ENCODE measurements at places on chromosomes 16 and 17.

DNA sequence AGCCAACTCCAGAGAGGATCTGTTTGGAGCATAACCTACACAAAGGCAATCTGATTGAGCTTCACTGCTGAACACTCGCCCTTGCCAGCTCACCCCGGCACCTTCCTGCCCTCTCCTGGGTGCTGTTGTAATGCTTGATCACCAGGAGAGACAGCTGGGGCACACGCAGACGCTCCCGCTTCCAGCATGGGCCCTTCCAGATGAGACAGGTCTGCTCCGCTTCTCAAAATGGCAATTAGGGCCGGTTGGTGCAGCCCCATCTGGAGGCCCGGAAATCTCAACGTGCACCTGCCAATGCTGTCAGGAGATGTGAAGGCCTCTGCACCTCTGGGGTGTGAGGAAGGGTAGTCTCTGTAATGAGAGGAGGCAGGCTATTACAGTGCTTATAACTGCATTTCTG is 206.1 kb downstream of the ABCC12 start:
- no peak for DNase-seq

DNA sequence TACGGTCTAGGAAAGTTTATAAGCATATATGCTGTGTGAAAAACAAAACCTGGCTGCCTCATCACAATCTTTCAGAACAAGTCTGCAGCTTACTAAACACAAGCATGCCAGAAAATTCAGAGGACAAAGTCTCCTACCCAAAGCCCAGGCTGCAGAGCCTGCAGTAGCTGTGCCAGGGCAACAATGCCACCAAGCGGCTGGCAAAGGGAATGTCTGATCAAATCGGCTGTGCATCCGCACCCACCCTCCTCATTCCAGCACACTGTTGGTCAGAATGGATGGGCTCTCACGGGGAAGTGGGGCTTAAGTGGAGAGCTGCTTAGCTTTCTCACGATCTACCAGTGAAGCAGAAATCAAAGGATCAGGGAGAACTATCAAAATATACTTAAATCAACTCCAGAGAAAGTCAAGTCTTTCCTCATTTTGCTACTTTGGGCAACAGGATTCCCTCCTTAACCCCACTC is 73.5 kb downstream of the CYTH1 start:
- no peak for DNase-seq

- DNase-seq: no peak
Observed at GRCh38 chr17:82865774-82866395, 26.1 kb upstream of the ZNF750 start.

DNA sequence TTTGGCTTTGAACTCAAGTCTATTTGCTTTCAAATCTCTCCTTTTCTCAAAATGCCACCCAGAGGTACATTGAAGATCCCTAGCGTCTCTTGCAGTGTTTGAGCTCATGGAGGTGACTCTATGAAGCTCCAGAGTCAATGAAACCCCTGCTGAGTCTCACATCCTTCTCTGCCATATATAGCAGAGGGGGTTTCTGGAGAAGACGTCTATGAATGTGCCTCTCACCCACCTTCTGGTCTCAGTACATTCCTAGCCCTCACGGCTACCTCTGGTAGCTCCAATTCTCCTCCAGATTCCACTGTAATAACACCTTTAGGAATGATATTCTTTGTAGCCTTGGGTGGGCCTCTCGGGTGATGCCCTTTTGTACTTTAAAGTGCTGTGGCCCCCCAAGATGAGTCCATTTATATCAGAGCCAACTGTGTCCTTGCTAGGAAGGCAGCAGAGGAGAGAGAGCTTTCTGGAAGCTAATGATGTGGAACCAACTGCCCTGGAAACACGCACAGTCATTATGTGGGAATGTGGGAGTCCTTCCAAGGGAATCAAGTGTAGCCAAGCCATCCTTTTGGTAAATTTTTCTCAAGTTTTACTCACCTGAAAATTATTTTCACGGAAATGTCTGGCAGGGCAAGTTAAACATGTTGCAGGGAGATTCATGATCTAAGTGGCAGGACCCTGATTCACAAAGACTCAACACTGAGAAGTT is 123.4 kb downstream of the ASIC2 start:
- DNase-seq: no peak

DNA sequence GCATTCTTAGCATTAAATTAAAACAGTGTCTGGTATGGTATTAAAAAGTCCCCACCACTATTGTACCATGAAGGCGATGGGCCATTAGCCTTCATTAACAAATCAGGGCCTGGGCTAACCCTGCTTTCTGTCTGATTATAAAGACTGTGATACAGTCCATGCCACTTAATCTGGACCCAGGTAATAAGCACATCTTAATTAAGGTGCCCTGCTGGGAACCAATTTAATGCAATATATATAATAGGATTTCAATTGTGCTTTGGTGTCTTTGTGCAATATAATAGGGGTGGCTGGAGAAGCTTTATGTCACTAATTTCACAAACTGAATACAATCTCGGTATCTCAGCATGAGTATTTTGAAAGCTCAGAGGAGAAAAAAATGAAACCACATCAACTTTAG is 64.4 kb upstream of the CDH8 start:
- no peak for DNase-seq

DNA sequence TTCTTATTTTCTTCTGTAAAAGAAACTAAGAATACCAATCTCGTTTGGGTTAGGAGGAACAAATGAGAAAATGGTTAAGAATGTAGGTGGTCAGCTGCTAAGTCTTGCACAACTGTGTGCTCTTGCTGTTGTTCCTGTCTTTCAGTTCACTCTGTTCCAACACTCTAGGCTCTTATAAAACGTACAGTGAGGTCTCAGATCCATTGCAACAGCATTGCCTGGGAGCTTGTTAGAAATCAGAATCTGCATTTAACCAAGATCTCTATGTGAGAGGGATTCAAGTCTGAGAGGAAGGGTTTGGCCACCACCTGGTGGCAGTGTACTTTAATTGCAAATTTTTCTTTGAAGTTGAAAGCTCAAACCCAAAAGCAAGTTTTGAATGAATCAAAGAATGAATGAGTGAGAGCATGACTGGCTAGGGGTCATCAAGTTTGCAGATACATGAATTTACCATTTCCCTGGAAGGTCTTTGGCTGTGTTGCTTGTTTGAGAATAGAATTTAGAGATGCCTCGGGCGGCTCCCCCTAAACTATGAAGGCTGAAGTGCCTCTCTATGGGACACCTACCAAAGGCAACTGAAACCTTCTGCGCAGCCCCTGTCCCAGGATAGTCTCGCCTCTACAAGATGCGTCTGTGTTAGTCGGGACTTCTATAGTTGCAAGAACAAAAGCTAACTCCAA is 2.5 kb downstream of the ALOX15B start:
- no peak for DNase-seq

- DNase-seq: no peak
Observed at GRCh38 chr16:74720579-74720978, 19.9 kb upstream of the MLKL start.

DNA sequence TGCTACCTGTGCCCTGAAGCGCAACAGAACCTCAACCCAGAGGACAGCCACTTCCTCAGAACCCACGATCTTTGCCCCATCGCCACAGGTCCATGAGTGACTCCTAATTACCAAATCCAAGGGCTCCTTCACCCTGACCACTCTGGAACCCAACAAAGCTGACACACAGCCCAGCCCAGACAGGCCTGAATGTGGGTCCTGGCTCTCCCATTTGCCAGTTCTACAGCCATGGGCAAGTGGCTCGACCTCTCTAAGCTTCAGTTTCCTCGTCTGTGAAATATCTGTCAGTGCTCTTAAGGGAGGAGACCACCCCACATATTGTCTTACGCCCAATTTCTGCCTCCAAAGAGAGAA is 18.0 kb upstream of the ENDOV start:
- DNase-seq: no peak

DNA sequence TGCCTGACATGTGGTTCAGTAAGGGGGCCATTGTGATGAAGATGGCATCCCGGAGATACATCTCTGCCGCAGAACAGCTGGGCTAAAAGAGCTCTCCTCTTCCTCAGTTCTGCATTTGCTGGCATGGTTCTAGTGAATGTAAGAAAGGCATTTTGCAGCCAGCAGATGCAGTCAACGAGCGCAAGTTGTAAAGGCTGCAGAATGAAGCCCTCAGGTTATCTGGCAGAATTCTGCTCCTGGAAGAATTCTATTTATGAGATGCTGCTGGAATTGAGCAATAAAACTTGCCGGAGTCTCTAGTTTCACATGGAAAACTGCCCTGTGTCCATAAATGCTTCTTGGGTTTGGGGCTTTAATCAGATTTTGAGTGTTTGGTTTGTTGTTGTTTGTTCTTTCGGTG is 176.8 kb upstream of the HSBP1 start:
- DNase-seq: no peak

DNA sequence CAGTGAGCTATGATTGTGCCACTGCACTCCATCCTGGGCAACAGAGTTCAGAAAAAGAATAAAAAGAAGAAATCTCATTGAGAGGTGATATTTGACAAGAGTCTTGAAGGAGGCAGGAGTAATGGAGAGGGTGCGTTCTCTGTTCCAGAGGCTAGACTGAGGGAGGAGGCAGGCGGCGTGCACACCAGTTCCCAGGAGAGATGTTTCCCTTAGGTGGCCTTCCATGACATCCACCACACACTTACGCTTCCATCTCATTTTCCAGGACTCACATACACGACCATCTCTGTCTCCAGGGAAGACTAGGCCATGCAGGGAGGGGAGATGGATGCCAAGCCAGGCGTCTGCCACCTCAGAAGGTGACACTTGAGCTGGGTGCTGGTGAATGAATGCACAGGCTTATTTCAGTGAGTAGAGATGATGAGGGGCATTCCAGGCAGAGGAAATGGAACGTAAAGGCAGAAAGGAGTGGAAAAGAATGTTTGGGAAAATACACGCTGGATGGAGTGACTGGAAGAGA is 25.3 kb upstream of the N4BP1 start:
- no peak for DNase-seq

- DNase-seq: no peak
Observed at GRCh38 chr16:75820672-75821071, 94.4 kb upstream of the CPHXL start.

- DNase-seq: no peak
Observed at GRCh38 chr16:66366433-66367299, at the start of gene CDH5. Gene CDH5 (plus strand): TSS chr16:66366691. CDS start chr16:66379338, 12,647 bp downstream.

DNA sequence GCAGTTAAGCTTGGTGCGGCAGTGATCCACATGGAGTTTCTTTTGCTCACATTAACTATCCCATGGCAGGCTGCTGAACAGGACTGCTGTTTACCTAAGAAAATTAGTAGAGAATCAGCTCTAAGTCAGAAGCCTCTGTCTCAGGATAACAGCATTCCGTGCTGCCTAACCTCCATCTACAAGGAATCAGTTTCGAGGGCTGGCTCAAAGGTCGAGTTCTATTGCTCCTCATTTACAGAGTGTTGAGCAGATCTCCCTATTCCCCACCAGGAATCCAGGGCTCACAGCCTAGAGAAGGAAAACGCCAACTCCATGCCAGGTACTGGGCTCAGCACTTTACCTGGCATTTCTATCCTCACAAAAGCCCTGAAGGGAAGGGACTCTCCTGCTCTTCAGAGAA is 9.9 kb downstream of the GINS2 start:
- no peak for DNase-seq

- no peak for DNase-seq
Observed at GRCh38 chr17:78986649-78987328, 7.1 kb upstream of the LGALS3BP start.

- no peak for DNase-seq
Observed at GRCh38 chr16:30703971-30704370, 5.0 kb downstream of the SRCAP start.

- DNase-seq: no peak
Observed at GRCh38 chr17:3527468-3527867, 30.1 kb downstream of the TRPV3 start.

DNA sequence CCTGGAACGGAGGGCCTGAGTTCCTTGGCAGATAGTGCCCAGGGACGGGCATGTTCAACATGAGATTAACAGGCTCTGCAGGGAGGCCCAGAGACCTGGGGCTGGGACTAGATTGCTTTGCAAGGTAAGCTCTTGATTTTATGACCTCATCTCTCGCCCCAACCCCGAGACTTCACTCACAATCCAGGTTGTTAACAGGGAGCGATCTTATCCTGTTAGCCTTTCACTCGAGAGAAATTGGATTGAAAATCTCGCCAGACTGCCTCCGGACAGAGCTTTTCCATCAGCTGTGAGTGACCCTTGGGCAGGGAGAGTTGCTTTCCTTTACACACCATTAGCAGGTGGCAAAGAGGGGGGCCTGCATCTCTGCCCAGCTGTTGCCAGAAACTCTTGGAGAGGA is 521.7 kb upstream of the EEF2KMT start:
- DNase-seq: no peak

- no peak for DNase-seq
Observed at GRCh38 chr17:39212841-39213480, 12.8 kb downstream of the STAC2 start.

DNA sequence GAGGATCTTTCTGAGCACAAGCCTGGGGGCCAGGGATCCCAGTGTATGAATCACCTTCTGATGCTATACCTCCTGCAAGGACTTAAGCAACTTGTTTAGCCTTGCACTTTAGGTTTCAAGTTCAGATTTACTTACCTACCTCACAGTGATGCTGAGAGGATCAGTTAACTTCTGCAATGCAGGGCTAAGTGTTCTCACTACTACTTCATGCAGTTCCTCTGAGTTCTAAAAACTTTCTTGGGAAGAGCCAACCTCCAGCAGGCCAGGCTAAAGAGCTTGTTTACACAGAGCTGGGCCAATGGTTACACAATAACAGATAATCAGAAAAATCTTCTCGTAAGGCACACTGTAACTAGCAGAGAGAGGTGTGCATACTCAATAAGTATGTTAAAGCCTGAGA is 13.0 kb downstream of the VEZF1 start:
- no peak for DNase-seq

DNA sequence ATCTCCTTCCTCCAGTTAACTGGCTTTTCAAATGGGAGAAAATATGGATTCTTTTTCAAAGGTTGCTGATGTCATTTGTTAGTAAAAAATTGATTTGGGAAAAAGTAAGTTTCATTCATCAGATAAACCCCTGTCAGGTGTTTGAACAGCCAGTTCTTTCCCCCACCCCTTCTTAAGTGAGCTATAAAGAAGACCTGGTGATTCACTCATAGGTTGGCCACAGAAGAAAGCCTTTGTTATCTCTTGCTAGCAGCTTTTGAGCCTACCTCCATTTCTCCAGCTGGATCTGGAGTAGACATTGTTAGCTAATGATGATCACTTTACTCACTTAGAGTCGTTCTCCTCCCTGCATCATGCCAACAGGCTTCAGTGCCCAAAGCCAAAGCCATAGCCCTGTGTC is 63.0 kb downstream of the NLK start:
- no peak for DNase-seq

DNA sequence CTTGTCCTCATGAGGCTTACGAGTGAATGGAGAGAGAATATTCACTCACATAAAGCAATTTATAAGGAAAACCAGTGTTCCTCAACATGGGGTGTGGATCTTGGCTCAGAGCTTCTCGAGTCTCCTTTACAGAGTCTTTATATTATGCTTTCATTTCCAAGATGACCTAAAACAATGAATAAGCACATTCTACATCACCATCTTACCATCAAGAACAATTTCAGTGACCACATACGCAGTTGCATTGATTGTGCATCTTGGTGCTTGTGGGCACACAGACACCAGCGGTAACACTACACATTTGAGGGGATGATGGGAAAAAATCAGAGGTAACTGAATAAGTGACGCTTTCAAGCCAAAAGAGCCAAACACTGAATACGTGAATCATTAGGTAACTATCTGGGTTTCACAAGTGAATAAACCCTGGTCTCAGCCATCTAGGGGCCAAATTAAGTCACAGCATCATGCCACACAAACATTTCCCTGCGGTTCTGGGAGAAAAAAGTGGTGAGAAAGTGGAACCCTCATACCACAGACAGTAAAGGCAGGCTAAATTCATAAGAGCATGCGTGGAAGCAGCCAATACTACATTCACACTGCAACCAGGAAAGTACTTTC is 9.4 kb downstream of the CWC25 start:
- no peak for DNase-seq
